ENCODE measurements at places on chromosomes 4 and X.

DNA sequence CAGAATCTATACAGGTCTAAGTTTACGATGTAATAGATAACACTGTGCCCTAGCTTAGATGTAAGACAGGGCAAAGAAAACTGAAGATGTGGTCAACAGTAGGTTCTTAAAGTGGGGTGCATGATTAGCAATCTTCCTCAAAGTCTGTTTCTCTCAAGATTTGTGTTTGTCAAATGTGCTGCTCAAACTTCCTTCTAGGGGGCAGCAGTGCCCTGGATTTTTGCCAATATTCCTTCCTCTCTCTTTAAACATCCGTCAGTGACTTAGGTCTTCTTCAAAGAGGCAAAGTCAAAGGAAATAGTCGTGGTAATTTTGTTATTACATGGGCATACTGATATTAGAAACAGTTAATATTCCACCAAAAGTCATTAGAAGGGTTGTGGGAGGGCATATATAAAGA lies 4.2 kb upstream of the PDHA2 start:
- DNase-seq = peak; percentile 8

- DNase-seq = no peak
Observed at GRCh38 chr4:119478446-119479179, 150.0 kb downstream of the PDE5A start.

- DNase-seq = no peak
Observed at GRCh38 chrX:131704136-131704695, 160.3 kb downstream of the OR13H1 start.

- DNase-seq = no peak
Observed at GRCh38 chr4:8310306-8310705, 40.8 kb downstream of the HTRA3 start.

DNA sequence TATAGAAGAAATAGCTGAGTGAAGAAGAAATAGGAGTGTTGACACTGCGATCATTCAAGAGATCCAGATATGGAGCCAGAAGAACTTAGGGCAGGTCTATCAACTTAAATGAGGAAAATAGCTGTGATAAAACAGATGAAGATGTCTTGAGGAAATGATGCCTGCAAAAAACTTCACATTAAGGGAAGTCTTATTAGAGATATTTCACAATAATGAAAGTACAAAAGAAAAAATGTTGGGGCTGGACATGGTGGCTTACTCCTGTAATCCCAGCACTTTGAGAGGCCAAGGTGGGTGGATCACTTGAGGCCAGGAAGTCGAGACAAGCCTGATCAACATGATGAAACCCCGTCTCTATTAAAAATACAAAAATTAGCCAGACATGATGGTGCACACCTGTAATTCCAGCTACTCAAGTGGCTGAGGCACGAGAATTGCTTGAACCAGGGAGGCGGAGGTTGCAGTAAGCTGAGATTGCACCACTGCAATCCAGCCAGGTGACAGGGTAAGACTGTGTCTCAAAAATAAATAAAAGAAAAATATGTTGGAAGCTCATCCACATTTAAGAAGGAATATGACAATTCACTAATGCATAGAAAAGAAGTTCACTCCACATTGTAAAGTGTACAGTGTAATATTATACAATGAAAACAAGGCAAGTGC lies 56.3 kb downstream of the PKD2 start:
- DNase-seq = no peak

GRCh38 chr4:102764901-102765300 lies 4.1 kb upstream of the MANBA start:
- no peak for DNase-seq

DNA sequence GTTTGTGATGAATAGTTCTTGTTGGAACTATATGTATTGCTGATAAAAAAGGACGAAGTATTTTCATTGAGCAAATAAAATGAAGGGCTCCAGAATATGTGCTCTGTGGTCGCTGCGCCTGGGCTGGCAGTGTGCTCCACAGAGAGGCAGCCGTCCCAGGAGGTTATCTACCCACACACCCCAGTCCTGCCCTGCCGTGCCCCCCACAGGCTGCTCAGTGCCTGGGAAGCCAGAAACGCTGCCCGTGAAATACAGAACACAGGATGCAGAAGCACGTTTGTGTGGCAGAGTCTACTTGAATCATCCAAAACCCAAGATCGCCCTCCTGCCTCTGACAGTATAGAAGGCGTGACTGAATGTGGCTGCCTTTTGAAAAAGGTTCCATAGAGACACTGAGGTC lies 1.4 kb downstream of the CLDN22 start:
- DNase-seq = no peak

DNA sequence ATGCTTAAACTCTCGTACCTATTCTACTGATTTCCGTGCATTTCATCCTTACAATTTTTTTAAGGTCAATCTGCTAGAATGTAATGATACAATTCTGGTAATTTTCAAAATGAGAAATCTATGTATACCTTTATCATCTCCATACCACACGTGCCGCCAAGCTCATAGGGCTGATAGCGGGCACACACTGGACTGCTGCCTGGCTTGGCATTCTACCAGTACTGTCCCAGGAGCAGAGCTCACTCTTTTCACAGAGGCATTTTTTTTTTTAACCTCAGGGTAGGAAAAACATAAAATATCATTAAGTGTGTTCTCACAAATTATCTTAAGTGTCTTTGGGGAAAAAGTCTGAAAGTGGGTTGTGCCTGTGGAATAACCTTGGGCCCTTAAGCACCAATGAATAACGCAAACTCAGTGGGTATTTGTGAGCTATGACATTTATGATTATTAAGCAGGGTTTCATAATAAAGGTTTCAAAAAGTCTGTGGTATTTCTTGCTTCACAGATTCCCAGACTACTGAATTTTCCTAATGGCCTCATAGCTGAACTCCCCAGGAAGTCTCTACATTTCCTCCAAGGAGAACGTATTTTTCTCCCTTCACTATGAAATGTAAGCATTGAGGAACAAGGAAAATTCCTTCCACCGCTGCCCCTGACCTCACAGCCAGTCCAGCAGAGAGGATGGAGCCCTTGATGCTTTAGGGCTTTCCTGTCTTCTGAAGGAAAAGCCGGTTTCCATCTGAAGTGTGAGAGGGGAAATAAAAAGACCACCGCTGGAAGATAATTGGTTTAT lies 125.2 kb downstream of the ELOVL6 start:
- DNase-seq = no peak

GRCh38 chrX:153410373-153410772 lies 899 bp upstream of the ZFP92 start:
- DNase-seq = no peak

DNA sequence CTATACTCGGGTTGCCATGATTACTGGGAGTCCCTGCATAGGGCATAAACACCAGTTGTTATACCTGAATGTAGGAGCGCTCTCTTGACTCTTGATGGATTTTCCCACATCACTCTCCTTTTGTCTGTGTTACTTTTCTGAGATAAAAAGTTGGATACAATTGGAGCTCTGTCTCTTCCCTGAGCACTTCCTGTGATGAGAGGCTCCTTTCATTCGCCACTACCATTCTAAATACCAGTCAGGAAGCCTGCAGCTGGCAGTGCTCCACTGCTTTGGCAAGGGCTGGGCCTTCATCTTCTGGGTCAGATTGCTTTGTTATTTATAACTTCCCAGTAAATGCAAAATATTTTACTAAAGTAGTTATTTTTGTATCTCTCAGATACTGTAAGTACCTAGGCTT lies 13.9 kb downstream of the TCEANC start:
- DNase-seq = no peak

DNA sequence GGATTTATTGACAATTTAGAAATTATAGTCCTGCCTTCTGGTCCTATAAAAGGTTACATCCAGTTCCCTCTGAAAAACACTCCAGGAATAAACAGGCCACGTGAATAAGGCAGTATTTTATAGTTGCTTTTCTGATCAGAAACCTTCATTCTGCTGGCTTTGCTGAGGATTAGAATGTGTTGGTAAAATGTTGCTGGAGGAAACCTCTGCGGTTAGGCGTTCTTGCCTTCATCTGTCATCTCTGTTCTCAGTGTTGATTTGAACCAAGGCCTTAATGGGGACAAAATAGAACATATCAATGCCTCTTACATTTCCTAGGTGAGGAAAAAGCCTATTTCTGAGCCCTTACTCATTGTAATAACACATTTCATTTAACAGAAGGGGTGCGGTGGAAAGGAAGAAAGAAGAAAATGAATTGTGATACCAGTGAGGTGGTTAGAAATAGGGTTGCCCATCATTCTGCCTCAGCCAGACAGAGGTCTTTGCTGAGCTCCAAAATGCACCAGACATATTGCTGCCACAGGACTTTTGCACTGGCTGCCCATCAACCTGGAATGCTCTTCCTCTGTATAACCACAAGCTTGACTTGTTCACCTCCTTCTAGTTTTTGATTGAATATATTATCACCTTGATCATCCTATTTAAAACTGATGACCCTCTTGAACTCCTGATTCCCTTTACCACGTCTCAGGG lies 18.0 kb upstream of the SPARCL1 start:
- DNase-seq = no peak
